ENCODE measurements at places on chromosomes 7 and 10.

DNA sequence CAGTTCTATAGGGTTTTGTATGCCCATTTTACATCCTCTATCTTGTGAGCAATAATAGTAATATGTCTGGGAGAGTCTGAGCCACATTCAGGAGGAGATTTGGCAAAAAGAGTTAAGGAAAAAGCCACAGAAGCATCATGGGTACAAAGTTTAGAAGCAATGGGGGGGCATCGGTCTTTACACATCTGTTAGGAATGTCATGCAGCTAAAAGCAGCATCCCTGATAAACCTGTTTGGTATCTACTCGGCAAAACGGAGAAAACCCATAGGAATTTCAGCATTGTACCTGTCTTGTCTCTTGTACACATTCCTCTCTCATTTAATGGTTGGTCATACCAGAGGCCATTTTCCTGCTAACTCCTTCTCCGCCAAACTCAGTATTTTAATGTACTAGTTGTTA lies 12.5 kb upstream of the HERPUD2 start:
- DNase-seq, result no peak

GRCh38 chr7:25308906-25309705 lies 80.8 kb upstream of the NPVF start:
- DNase-seq, result no peak

GRCh38 chr10:127534074-127534473 lies 15.0 kb upstream of the NPS start:
- no peak for DNase-seq

DNA sequence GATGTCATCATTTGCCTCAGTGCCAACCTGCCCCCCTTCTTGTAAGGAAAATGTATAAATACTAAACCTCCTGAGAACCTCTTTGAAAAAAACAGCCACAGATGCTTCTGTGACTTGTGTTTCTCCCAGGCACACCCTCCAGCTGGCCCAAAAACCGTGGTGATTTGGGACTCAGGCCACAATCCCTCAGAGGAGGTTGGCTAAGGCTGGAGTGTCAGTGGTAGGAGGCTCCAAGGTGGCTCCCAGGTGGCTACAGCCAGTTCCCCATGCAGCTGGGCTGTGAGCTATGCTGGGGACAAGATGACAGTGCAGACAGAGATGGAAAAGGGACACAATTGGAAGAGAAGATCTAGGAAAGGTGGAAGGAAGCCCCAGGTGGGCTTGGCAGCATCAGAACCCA lies 104.7 kb downstream of the CPXM2 start:
- DNase-seq, result no peak

DNA sequence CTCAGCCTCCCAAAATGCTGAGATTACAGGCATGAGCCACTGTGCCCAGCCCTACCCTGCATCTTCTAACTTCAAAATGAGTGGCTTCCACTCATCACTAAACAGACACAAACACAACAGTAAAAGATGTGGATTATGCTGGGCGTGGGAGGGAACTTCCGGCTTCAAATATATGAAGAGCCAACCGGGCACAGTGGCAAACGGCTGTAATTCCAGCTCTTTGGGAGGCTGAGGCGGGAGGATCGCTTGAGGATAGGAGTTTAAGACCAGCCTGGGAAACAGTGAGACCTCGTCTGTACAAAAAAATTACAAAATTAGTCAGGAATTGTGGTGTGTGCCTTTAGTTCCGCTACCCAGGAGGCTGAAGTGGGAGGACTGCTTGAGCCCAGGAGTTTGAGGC lies 92.2 kb upstream of the GNA12 start:
- DNase-seq, result no peak

- DNase-seq, result no peak
Observed at GRCh38 chr7:118312051-118312450, 87.5 kb downstream of the ANKRD7 start.

DNA sequence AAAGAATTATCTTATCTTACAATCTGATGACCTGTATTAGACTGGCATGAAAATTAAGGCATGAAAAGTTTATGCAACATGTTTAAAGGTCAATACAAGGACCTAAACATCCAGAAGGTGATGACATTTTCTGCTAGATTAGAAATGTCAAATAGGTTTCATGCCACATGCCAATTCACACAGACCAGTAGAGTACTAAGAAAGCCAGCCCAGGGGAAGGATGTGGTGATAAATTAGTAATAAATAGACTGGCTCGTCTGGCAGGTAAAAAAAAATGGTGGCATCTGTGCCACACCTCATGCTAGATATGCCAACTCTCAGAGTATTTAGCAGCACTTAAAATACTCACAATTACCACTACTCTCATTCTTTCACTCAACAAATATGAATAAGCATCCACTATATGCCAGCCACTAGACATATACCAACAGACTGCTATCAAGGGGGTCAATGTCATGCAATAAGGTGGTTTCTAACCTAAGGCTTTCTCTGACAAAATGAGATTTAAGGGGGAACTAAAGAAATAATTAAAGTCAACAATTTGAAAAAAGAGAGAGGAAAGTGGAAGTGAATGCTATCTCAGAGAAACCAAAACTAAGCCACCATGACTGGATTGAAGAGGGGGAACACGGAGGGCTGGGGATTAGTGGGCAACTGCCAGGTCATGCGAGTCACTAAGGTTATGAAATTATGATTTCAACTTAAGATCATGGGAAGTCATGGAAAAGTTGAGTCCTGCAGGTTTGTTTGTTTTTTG lies 83.5 kb downstream of the SGMS1 start:
- DNase-seq, result no peak

DNA sequence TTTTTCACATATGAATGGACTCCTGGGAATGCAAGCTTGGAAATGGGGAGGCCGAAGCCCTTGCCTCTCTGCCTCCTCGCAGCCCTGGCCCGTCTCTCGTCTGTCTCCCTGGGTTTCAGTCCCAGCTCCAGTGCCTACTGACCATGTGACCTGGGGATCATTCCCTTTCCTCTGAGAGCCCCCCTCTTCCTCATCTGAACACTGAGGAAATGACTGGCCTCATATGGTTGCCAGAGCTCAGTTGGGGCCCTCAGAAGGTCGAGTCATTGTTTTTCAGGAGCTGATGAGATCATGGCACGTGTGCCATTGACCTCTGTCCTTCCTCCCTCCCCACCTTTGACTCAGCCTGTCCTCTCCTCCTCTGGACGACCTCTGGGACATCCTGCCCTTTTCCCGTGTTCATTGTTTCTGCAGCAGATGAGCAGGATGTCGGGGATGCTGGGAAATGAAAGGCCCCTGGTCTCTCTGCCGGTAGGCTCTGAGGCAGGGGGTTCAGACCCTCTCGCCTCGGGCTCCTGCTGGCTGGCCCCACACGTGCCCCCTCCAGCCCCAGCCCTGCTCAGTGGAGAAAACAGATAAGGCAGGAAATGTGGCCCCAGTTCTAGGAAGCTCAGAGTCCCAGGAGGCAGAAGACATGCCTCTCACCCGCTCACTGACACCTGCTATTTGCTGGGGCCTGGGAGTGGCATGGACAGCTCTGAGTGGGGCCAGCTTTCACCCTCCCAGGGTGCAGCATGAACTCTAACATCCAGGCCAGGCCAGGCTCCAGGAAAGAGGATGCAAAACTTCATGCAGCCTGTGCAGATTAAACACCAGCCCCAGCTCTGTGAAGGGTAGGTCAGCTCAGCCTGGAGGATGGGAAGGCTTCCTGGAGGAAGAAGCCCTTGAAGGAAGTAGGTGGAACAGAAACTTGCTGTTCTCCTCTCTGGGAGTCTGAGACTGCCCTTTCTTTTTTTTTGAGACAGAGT lies 8.3 kb upstream of the PPP1R35 start:
- no peak for DNase-seq

DNA sequence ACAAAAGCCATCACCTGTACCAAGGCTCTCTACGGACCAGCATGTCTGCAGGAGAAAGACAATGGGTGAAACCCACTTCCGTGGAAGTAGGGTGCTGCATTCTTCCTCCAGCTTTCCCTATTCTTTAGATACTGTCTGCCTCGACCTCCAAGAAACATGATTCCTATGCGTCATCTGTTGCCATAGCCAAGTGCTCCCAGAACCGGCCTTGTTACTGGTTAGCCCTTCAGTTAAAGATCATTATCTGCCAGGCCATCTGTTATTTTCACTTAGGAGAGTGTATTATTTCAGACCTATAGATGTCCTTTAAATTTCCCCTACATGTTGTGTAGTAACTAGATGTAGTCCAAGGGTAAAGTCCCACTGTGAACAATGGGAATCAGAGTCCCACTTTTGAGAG lies 89.0 kb upstream of the KIAA1217 start:
- no peak for DNase-seq

DNA sequence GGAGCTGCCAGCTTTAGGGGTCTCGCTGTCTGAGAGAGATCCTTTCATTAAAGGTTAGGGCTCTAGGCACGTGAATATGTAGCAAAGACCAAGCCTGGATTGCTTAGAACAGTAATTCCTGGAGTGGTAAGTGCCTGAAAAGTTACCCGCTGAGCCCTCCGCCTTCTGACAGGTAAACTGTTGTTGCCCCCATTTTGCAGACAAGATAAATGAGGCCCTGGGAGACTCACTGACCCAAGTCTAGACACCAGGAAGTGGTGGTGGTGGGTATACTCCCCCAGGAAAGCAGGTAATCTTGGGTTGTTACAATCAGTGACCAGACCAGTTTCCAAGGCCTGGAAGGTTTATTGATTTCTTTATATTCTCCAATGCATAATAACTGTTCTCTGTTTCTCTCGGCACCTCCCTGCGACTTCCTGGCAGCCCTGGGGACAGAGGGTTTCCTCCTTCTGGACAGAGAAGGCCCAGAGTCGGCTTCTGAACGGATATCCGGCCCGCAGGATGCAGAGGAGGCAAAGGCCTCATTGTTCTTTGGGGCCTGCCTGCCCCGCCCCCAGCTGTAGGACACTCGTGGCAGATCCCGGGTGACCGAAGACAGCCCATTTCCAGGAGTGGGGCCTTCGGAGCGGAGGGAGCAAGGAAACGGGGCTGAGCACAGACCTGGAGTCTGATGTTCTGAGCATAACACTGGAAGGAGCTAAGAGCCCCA lies 1.3 kb upstream of the GRK5 start:
- DNase-seq, result no peak

GRCh38 chr7:77587272-77587671 lies 50.2 kb downstream of the PTPN12 start:
- DNase-seq, result no peak

DNA sequence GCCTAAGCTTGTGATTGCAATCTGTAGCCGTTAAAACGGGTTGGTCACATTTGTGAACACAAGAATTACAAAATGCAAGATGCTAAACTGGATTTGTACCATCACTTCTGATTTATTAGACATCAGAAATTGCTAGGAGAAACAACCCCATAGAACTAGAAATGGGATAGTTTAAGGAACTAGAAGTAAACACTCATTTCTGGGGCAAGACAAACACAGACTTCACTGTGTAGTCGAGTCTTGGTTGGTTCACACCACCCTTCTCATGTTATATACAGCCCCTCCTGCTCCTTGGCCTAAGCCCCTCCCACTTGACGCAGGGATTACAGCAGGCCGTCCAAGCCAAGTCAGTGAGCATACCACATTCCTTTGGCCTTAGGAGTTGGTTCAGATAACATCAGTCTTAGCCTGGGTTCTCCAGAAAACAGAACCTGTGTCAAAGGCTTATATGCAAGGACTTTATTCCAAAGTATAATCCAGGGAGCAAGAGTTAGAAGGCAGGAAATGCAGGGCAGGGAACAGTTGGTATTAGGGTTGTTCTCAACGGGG lies 2.0 kb upstream of the NRAP start:
- no peak for DNase-seq

DNA sequence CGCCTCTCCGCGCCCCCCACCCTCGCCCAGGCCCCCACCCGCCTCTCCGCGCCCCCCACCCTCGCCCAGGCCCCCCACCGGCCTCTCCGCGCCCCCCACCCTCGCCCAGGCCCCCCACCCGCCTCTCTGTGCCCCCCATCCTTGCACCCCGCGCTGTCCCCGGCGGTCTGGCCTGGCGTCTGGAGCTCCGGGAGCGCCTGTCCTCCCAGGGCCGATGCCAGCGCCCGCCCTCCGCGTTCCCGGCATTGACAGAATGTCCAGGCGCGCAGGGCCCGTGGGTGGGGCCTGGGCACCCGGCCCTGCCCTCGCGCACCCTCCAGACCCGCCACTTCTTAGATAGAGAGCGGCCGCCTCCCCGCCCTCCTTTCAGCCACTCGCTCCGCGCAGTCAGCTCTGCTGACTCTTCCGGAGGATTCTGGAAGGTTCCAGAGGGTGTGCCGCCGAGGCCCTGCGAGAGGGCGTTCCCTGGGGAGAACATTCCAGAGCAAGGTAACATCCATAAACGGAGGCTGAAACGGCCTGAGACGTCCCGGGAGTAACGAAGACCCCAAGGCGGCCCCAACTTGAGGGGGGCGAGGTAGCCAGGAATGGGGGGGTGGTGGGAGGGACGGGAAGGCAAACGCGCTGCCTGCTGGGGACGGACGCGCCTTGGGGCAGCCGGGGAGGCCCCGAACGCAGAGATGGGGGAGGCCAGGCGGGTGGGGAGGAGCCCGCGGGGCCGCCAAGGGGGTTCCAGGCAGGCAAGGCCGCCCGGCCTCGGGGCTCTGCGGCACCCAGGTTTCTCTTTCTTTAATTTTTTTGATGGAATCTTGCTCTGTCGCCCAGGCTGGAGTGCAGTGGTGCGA lies 117.8 kb downstream of the DYNC2I1 start:
- DNase-seq, result no peak

DNA sequence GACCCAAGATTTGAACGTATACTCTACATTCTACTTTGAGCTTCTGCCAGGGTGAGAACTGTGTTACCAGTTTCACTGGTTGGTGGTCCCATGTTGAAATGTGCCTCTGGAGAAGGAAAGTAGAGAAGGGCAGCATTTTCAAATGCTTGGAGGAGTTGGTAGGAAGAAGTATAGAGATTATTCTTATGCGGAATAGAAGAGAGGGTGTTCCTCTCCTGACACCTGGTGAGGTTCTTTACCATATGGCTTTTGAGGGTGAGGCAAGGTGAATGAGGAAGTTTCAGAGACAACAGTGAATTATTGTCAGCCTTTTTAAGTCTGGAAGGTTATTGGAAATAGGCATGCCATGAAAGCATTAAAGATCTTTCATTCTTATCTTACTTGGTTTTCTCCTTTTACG lies 34.3 kb downstream of the R3HCC1L start:
- no peak for DNase-seq

- DNase-seq, result no peak
Observed at GRCh38 chr10:45410807-45411606, 37.0 kb downstream of the ALOX5 start.

All from activated naive CD4-positive, alpha-beta T cell (primary cell).